Lung microvascular endothelial cell (primary cell): ENCODE measurements at places on chromosomes 7 and 10. TPM values are rescaled to one million over a fixed set of nuclear protein-coding genes. Genes with fewer than 3 reads are reported as not detected.

DNA sequence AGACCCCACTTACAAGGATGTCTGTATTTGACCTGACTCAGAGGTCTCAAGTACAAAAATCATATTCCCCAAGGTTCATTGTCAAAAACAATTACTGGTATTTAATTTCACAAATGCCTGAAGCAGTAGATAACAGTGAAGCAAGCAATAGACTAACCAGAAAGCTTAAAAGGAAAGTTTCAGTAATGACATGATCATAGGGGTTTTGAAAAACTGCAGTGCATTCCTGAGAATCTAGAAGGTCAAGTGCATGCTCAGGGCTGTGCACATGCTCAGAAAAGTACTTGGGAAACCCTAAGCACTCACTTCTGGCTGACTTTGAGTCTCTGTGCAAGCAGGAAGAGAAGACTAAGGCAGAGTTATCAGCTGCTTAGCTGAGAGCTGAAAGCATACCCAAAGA, 27.1 kb downstream of the RASGEF1A start:
- no peak for DNase-seq

GRCh38 chr7:149753375-149754233, 19.8 kb downstream of the ZNF467 start:
- peak; percentile 63 for DNase-seq

- DNase-seq = no peak
These were observed 11.3 kb upstream of the HGF start for GRCh38 chr7:81780914-81781693.

- DNase-seq = no peak
These were observed 990.6 kb upstream of the PHF14 start for GRCh38 chr7:9983048-9983447.

DNA sequence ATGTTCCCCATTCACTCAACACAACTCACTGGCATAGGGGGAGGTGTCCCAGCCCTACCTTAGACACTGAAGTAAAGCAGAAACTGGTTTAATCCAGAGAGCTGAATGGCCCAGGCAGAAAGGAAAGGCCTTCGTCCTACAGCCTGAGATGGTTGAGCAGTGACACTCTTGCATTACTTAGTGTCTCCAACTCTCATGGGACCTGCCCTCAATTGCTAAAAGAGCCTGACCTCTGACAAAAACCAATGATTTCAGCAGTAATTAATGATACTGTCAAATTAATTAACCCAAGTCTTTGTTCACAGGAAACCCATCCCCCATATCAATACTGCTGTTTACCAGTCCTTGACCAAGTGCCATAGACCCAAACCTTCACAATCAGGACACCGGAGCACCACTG, 48.6 kb downstream of the ICA1 start:
- no peak for DNase-seq

Gene KCNMA1
- 0.87 TPM in 1 of 2 replicates, not detected in the other for total RNA-seq

Gene AKR1D1
- not detected in 2 replicates for total RNA-seq
